Osteoblast (primary cell): ENCODE measurements at places on chromosomes 2 and 18. TPM values are rescaled to one million over a fixed set of nuclear protein-coding genes. Genes with fewer than 3 reads are reported as not detected.

The MYOM1 gene
- total RNA-seq: 1.5 and 1.8 TPM in 2 replicates

The HOXD8 gene
- 3.3 and 5.6 TPM in 2 replicates for total RNA-seq

The GKN2 gene
- total RNA-seq: not detected in 2 replicates

The ADAM23 gene
- total RNA-seq: under 0.01 and 0.29 TPM in 2 replicates

The BOD1L2 gene
- total RNA-seq: not detected in 2 replicates

The DQX1 gene
- not detected in 2 replicates for total RNA-seq

The LTBP1 gene
- total RNA-seq: 158 and 224 TPM in 2 replicates

The TEKT4 gene
- total RNA-seq: not detected in 2 replicates

The APOB gene
- total RNA-seq: under 0.01 TPM in 2 replicates

The EIF4E2 gene
- 70.6 and 83.7 TPM in 2 replicates for total RNA-seq
